Stomach (tissue), 19 donors: ENCODE measurements at places on chromosomes 7 and 10. TPM values are rescaled to one million over a fixed set of nuclear protein-coding genes. Genes with fewer than 3 reads are reported as not detected.

Gene PMS2
- polyA plus RNA-seq: 3.7 TPM

Gene PNLIPRP2
- polyA plus RNA-seq: 1.3 TPM

Gene KIF11
- 1.1 TPM for polyA plus RNA-seq

Gene VENTX
- 0.15 TPM for polyA plus RNA-seq

Gene SPDYE16
- 0.03 TPM for polyA plus RNA-seq

Gene MRPS17
- 11.0 TPM for polyA plus RNA-seq

Gene RHOBTB1
- polyA plus RNA-seq: 7.2 TPM

Gene MEOX2
- not detected for polyA plus RNA-seq

Gene OR13A1
- 0.40 TPM for polyA plus RNA-seq

Gene SRRM3
- 5.6 TPM for polyA plus RNA-seq

Gene FIGNL1
- polyA plus RNA-seq: 2.1 TPM

Gene MXI1
- polyA plus RNA-seq: 62.0 TPM

Gene VPS41
- polyA plus RNA-seq: 11.0 TPM

Gene ENO4
- 0.05 TPM for polyA plus RNA-seq

Gene C1GALT1
- 2.7 TPM for polyA plus RNA-seq

Gene MAT1A
- 0.23 TPM for polyA plus RNA-seq

Gene NEUROG3
- not detected for polyA plus RNA-seq

Gene ANKRD61
- polyA plus RNA-seq: not detected

Gene CABCOCO1
- polyA plus RNA-seq: 0.37 TPM

Gene DGKI
- not detected for polyA plus RNA-seq

Gene MSMB
- polyA plus RNA-seq: 65.5 TPM

Gene ZCCHC24
- polyA plus RNA-seq: 53.0 TPM

Gene GHRHR
- polyA plus RNA-seq: 0.33 TPM

Gene NUTM2E
- polyA plus RNA-seq: not detected

Gene TMEM176A
- 92.0 TPM for polyA plus RNA-seq

Gene NUB1
- polyA plus RNA-seq: 31.6 TPM

Gene HECW1
- 1.5 TPM for polyA plus RNA-seq

Gene SEMA3D
- 0.93 TPM for polyA plus RNA-seq

Gene CYP3A4
- 0.31 TPM for polyA plus RNA-seq

Gene TEX47
- not detected for polyA plus RNA-seq

Gene MBL2
- not detected for polyA plus RNA-seq

Gene GNAT3
- polyA plus RNA-seq: not detected
